ENCODE measurements at places on chromosomes 3 and 15.

GRCh38 chr3:71461114-71461513, 122.4 kb downstream of the FOXP1 start:
- no peak for DNase-seq

DNA sequence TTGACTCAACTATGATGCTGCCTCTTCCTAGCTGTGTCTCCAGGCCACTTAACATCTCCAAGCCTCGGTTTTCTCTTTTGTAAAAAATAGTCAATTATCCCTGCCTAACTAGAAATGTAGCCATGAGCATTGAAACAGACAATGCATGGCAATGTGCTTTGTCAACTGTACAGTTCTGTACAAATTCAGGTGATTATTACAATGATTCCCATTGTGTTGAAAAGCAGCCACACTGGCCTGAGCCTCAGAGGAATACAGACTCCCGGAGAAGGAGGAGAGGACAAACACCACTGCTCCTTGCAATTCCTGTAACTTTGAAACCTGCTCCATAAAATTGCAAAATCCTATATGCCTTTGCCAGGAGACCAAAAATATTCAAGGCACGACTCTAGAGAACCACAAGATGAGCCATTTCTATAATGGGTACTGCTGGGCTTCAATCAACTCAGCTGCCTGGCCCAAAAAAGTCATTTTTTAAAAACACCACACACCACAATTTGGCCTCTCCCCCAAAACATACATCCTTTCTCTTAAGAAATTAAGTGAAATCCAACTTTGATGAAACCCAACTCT, 28.6 kb downstream of the DAPK2 start:
- no peak for DNase-seq

GRCh38 chr3:178512647-178513046, 23.6 kb upstream of the KCNMB2 start:
- DNase-seq: no peak

DNA sequence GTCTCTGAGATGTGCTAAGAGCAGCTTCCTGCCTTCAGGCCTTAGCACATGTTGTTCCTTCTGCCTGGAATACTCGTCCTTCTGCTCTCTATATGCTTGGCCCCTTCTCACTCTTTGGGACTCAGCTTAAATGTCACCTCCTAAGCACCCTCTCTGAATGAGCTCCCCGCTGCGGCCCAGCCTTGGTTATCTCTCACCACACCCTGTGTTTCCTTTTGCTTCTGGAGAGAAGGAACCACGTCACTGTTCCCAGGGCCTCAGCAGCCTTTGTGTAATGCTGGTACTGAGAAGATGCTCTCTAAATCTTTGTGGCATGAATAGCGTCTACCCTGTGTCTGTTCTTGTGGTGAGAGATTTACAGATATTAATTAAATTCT, 2.2 kb downstream of the FAH start:
- no peak for DNase-seq

DNA sequence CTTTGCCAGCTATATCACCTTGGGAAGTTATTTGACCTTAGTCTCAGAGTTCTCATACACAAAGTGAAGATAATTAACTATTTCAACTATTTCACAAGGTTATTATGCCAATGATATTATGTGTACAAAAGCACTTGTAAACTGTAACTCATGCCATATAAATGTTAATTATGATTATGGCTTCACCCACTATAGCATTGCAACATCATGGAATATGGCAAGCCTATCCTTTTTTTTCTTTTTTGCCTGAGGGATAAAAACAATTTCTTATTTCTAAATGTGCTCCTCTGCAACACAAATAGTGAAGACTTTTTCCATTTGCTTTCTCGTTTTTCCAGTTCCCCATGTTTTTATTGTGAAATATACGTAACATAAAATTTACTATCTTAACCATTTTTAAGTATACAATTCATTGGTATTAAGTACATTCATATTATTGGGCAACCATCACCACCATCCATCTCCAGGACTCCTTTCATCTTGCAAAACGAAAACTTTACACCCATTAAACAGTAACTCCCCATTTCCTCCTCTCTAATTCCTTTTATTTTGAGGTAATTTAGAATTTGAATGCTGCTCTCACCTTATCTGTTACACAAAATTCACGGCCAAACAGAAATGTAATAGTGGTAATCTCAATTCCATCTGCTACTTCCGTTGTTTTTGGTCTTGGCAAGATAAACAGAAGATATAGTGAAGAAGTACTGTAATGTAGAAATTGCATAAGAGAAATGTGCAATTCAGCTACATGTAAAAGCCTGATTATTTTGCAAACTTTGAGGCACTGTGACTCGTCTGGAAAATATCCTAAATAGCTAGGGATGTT, 46.3 kb downstream of the NANOGP8 start:
- DNase-seq: no peak

DNA sequence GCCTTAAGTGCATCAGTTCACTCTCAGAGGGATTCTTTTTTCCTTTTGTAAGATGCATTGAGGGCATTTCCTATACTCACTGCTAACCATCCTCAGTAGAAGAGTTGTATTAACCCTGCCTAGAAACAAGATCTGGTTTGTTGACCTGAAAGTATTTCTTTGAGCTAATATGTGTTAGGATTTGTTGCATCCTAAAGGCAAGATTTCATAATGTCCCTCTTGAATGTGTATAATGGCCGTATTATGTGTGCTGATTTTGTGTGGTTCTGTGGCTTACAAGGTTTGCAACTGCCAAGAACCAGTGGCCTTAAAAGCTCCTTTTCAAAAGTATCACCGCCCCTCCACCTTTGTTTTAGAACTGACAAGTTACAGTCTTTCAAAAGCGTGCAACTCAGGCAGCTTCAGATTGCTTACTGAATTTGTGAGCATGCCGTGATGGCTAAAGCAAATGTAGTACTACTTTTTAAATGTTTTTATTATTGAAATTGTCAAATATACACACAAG, 182.0 kb upstream of the BHLHE40 start:
- no peak for DNase-seq

DNA sequence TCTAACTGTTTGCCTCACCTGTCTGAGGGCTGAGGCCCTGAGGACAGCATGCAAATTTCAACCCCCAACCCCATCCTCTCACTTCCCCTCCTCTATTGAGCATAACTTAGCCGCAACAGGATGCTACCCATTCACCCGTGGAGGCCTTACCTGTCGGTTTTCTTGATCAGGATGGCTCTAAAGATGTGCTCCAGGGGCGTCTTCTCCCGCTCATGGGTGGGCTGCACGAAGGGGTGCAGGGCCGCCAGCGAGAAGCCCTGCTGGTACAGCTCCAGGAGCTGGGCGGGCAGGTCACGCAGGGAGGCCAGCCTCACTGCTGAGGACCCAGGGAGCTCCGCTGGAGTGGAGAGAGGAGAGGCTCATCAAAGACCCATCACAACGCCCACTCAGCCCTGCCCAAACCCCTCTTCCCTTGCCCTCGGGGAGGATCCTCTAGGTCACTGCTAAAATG, 79.8 kb downstream of the RFTN1 start:
- no peak for DNase-seq

DNA sequence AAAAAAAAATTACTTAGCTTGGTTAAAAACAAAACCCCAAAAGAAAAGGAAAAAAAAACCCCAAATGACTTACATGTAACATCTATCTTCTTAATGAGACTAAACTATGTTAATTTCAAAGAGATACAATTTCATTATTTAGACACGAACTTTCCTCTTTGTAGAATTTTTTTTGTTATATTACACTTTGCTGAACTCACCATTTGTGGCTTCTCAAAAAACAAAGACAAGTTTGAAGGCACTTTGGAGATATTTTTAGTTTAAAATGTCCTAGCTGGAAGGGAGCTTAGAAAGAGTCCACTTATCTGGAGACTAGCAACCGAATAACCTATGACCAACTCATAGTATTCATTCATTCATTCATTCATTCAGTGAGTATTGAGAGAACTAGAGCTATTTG, 301.7 kb upstream of the ROPN1 start:
- no peak for DNase-seq

GRCh38 chr3:129890891-129891290, 2.6 kb downstream of the TMCC1 start:
- no peak for DNase-seq

DNA sequence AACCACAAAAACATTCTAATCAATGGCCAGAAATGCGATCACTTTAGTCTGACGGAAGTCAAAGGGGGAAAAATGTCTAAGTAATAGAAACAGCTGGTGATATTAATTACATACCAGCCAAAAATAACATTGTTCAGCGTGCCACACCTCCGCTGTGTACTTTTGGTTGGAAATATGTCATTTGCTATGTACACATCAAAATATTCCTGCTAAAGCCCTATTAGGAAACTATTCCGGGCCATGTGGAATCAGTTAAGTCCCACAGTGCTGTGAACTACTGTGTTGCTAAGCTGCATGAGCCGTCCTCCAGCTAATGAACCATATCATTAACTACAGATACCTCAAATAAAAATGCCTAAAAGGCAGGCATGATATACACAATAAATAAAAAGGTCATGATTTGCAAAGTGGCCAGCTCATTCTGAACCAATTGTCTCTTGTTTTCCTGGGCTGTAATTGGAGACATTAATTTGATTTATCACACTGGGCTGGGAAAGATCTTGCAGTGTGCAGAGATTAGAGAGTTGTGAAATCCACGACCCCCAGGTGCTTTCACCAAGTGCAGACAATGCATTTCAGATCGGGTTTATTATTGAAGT, 200.5 kb upstream of the LRTM1 start:
- no peak for DNase-seq

GRCh38 chr15:44101944-44102343, 93.1 kb downstream of the FRMD5 start:
- no peak for DNase-seq

- no peak for DNase-seq
These were observed 1.7 kb upstream of the DNAJC17 start for GRCh38 chr15:40808861-40809450.

DNA sequence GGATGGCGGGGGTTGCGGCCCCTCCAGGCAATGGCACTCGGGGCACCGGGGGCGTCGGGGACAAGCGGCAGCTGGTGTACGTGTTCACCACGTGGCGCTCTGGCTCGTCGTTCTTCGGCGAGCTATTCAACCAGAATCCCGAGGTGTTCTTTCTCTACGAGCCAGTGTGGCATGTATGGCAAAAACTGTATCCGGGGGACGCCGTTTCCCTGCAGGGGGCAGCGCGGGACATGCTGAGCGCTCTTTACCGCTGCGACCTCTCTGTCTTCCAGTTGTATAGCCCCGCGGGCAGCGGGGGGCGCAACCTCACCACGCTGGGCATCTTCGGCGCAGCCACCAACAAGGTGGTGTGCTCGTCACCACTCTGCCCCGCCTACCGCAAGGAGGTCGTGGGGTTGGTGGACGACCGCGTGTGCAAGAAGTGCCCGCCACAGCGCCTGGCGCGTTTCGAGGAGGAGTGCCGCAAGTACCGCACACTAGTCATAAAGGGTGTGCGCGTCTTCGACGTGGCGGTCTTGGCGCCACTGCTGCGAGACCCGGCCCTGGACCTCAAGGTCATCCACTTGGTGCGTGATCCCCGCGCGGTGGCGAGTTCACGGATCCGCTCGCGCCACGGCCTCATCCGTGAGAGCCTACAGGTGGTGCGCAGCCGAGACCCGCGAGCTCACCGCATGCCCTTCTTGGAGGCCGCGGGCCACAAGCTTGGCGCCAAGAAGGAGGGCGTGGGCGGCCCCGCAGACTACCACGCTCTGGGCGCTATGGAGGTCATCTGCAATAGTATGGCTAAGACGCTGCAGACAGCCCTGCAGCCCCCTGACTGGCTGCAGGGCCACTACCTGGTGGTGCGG, 1.9 kb downstream of the CHST2 start:
- DNase-seq: no peak

GRCh38 chr15:51137880-51138430, 43.2 kb upstream of the TNFAIP8L3 start:
- no peak for DNase-seq

DNA sequence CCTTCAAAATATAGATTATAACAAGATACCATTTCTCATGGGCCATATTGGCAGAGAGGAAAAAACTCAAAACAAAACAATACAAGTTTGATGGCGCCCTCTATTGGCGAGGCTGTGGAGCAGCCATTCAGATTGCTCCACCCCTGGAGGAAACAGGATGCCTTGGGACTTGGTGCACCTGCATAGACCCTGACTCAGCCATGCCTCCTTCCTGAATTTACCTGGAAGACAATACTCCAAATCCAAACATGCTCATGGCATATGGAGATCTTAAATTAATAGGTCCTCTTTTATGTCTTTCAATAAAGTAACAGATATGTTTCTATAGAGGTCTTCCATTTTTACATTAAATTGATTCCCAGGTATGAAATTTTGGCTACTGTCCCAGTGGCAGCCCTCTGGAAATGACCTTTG, 90.0 kb downstream of the APBA2 start:
- DNase-seq: peak; percentile 45

GRCh38 chr3:129045675-129046036, 14.9 kb upstream of the GP9 start:
- DNase-seq: no peak

DNA sequence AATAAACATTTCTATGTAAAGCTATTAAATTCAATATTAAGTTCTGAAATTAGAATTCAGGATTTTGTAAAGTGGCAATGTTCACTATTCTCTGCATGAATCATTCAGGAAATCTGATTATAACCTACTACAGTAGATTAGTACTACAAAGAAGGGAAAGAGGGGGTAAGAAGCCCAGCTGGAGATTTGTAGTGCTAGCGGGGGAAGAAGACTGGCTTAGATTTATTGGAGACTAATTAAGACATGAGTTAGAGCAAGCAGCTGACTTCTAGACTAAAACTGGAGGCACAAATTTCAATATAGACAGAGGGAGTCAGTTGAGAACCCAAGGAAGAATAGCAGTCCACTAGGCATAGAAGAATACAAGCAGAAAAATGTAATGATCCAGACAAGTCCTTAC, 55.8 kb upstream of the SETMAR start:
- DNase-seq: no peak

GRCh38 chr15:89301304-89302089, 33.1 kb downstream of the POLG start:
- no peak for DNase-seq

GRCh38 chr3:3589715-3590130, 209.5 kb upstream of the LRRN1 start:
- DNase-seq: no peak

GRCh38 chr15:69475769-69476358, 23.2 kb downstream of the RPLP1 start:
- DNase-seq: peak; percentile 88

DNA sequence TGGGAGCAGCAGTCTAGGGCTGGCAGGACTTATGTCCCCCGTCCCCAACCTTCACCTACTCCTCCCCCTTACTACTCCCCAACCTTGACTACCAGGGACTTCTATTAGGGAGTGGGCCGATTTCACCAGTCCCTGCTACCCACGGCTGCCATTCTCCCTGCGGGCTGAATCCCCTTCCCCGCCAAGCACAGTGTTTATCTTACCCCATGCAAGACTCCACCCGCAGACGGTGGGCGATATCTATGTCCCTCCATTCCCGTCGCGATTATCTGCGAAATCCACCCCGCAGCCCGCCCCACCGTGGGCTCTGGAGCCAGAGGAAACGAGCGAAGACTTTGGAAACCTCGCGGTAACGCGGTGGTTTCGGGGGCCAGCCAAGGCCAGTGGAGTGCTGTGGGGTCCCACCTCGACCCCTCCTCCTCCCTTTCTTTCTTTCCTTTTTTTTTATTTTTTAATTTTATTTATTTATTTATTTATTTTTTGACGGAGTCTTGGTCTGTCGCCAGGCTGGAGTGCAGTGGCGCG, 4.7 kb downstream of the ISLR2 start:
- no peak for DNase-seq

- no peak for DNase-seq
These were observed 27.5 kb downstream of the CDCP1 start for GRCh38 chr3:45118615-45119071.

GRCh38 chr3:46848271-46849044, 14.8 kb downstream of the MYL3 start:
- peak; percentile 51 for DNase-seq

All from HuH-7.5 (cell line).